ENCODE measurements at places on chromosomes 2 and 18.

DNA sequence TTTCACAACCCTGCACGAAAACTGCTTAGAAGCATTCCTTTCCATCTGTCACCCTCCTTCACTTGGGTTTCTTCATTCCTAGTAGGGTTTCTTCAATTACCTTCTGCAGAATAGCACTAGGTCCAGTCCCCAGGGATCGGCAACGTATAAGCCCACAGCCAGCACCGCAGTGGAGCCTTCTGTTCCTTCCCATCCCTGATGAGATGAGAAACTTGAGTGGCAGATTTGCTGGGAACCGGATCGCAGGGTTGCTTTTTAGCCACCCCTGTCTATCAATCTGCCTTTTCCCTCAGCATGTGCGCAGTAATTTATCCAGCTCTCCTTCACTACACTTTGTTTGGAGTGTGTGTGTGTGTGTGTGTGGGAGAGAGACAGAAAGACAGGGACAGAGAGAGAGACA lies 94.2 kb downstream of the CD8B2 start:
- no peak for DNase-seq

- DNase-seq = no peak
Observed at GRCh38 chr2:20363578-20363977, 12.9 kb upstream of the PUM2 start.

GRCh38 chr2:58688813-58689212 lies 447.7 kb upstream of the FANCL start:
- DNase-seq = no peak

GRCh38 chr2:240348522-240348921 lies 86.9 kb upstream of the GPC1 start:
- DNase-seq = no peak

DNA sequence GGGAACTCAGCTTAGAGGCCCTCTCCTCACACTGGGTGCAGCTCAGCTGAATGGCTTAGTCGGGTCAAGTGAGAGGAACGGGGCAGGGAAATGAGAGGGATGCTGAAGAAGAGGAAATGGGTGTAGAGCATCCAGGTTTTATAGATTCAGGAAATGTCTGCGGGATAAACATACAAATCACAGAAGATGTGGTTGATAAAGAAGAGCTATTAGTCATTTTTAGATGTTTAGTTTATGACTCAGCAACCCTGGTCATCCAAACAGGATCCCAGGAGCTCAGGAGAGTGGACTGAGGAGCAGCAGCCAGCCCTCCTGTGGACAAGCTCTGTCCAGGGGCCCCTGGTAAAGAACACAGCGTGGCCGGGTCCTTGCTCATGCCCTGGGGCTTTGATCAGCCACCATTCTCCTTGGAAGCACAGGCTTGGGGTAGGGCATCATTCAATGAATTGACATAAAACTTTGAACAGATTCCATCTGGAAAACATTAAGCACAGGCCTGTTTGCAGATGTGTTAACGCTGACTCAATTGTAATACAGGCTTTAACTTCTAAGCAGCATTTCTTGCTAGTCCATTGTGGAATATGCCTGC lies 83.0 kb downstream of the NPAS2 start:
- no peak for DNase-seq

All from omental fat pad (tissue), 4 donors.